ENCODE measurements at places on chromosomes 7 and 10.

DNA sequence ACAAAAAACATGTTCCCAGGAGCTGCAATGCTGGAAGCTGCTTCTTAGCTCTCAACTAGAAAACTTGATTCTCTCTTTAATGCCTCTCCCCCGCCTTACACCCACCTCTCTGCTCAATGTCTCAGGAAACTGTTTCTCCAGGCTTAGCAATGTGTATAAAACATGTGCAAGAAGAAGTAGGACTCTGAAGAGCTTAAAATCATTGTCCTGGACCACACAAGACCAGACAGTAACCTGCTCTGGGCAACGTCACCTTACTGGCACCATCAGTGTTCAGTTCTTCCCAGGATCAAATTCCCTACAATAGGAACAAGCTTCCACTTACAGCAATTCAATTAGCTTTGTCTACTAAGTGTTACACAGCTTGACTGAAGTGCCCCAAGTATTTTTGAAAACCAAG, 104.9 kb downstream of the RAPGEF5 start:
- peak; percentile 6 for DNase-seq

GRCh38 chr10:43962346-43963191, 313.9 kb upstream of the ZNF32 start:
- DNase-seq, result no peak

GRCh38 chr10:1063232-1063865, 7.2 kb downstream of the WDR37 start:
- no peak for DNase-seq

DNA sequence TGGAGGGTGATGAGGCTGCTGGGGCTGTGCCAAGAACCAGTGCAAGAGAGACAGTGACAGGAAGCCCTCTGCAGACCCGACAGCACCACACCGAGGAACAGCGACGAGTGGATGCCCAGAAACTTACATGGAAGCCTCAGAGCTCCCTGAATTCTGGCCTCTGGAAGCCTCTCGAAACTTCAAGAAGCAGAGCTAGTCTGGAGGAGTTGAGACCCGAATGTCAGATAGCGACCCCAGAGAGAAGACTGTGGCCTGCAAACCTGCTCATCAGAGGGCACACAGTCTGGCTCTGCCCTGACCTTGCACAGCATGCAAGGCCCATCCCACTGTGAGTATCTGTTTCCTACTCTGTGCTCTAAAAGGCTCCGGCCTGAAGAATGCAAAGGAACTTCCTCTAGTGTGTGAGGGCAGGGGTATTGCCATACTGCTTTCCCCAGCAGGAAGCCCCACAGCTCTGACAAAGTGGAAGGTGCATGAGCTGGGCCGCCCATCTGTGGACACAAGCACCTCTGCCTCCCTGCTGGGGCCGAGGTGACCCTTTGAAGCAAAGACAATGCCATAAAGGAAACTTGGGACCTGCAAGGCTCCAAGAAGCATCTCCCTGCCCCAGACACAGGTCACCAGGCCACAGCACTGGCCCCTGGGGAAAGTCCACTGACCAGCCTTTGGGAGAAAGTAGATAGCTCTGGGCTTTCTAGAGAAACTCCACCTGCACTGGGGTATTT, 10.5 kb upstream of the C10orf71 start:
- no peak for DNase-seq

DNA sequence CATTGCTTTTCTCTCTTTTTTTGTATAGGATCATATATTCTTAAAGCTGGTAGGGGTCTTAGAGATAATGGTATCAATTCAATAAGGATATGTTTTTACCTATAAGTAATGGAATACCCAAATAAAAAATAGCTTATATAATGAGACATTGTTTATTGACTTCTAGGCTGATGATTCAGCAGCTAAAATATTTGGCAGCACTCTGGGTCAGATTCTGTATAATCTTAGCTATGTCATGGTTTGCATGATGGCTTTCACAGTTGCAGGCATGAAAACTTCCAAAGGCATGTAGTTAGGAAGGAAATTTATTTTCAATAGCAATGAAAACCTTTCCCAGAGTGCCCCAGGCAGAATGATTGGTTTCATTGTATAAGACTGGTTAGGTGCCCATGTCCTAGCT, 32.1 kb upstream of the A1CF start:
- no peak for DNase-seq

DNA sequence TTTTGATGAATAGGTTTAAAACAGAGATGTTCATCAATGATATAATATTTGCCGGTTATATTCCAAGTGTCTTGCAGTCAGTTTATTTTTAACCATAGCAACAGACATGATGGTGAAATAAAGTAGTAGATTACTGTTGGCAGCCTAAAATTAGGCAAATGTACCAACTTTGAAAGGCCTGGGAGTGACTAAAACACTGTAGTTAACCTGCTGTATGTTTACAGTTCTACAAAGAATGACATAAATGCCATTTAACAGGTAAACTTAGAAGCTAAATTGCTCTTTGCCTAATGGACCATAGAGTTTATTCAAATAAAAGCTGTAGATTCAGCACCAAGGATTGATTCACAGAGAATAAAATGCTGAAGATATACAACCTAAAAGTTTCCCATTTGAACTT, 64.1 kb downstream of the PHTF2 start:
- no peak for DNase-seq

GRCh38 chr7:157674715-157675426, 338.1 kb downstream of the DNAJB6 start:
- no peak for DNase-seq

- no peak for DNase-seq
Observed at GRCh38 chr7:100493476-100494264, 9.9 kb downstream of the NYAP1 start.
